Keratinocyte (primary cell): ENCODE measurements at places on chromosomes 7 and 10.

DNA sequence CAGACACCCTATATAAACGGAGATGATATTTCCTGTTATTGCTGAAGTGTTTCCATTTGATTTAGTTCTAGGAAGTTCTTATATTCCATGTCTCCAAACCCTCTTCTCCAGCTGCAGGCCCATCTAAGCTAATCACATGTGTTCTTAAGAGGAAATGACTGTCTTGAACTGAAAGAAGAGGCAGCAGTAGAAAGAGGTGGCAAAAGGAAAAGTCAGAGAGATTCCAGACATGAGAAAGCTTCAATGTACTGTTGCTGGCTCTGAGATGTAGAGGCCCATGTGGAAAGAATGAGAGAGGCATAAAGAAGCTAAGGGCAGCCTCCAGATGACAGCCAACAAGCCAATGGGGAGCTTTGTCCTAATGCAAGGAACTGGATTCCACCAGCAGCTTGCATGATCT lies 287.2 kb downstream of the GFRA1 start:
- DNase-seq, result no peak

DNA sequence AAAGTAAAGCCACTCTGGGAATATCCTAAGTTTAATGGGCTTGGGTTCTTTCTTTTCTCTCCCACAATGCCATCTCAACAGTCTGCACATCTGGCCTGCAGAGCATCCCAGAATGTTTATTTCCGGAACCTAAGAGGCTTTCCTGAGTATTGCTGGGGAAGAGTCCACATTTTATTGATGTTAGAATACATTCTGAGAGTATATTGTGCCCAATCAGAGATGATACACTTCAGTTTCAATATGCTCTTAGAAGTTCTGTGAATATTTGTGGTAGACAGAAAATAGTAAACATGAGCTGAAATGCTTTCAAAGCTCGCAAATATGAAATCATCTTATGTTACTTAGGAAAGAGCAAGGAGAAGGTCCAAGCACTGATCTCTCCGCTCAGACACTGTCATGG lies 200.6 kb downstream of the TWIST1 start:
- no peak for DNase-seq

- DNase-seq, result no peak
These were observed 64.4 kb upstream of the AHR start for GRCh38 chr7:17234030-17234397.

DNA sequence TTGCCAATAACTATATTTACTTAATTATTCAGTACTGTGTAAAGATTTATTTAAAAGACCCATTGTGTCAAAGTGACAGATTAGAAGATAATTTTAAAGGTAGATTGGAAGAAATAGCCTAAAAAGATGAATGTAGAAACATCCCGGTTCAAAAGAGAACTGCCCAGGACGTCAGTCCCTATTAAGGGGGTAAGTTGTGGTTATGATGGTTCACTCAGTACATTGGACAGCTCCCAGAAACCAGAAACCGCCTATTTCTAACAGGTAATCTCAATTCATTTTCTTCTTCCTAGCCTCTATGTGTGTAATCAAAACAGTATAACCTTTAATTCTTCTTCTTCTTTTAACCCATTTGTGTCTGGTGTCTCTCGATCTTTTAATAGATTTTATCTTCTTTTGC lies 1.5 kb upstream of the FERD3L start:
- DNase-seq, result no peak
